ENCODE measurements at places on chromosomes 12 and 14.

DNA sequence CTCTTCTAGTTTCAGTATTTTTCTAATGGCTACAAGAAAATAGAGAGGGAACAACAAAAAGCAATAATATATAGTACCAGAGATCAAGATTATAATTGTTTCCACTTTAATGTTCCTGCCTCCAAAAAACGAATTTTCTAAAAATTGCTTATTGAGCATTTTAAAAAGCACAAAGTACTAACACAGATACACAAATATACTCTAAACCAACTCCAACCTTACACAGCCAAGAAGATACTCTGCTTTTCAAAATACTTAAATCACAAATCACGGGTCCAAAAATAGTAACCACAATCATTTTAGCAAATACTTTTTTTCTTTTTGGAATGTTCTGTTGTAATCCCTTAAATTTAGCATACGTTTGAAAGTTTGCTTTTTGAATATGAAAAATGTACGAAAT lies 2.0 kb downstream of the YAF2 start:
- no peak for DNase-seq

DNA sequence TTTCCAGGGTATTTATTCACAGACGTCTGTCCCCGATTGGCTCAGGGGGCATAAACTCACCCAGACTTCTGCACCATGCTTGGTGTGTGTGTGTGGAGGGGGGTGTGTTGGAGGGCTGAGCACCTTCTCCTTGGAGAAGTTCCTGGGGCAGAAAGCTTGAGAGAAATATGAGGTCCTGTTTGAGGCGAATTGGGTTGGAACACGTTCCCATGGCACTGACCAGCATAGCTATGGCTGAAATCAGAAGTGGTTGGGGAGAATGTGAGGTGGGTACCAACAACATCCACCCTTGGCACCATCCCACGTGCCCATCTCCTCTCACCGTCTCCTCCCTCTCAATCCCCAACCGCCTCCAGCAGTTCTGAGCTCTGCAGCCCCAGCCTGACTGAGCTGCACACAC lies 16.0 kb upstream of the GPATCH2L start:
- DNase-seq, result no peak

- no peak for DNase-seq
Observed at GRCh38 chr12:52984136-52984535, 22.1 kb upstream of the EIF4B start.

GRCh38 chr14:71482671-71483070 lies 449.6 kb upstream of the RGS6 start:
- no peak for DNase-seq

DNA sequence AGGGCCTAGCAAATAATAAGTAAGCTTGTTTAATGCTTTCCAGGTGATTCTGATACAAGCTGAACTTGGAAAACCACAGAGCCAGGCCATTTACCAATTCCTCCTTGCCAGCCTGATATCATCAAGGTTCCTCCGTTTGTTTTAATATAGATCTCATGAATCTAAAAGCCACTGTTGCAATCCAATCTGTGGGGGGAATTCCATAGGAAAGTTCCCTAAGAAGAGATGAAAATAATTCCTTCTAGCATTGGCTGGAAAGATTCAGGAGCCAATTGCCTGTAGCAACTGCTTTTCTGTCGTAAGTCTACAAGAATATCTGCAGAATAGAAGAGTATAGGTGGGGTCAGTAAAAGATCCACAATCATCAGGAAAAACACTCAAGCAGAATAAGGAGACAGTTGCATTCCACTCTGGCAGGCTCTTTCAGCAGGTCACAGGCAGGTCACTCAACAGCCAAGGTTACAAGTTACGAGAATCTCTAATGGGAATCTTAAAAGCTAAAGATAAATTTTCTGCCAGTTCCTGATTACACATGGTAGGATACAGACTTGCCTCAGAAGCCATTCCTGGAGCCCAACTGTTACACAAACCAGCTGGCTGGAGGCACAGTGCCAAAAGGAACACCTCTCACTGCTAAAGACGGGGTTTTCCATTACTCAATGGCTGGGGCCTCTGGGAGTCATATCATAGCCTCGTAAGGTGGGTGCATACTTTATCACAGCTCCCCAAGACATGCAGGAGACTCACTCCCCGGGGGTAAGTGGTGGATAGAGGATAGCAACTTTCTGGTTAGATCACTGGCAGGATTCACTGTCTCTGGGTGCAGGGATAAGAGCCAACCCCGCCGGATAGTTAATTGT lies 43.6 kb downstream of the FGD6 start:
- no peak for DNase-seq

- DNase-seq, result no peak
Observed at GRCh38 chr12:71589478-71589881, 74.2 kb downstream of the ZFC3H1 start.

DNA sequence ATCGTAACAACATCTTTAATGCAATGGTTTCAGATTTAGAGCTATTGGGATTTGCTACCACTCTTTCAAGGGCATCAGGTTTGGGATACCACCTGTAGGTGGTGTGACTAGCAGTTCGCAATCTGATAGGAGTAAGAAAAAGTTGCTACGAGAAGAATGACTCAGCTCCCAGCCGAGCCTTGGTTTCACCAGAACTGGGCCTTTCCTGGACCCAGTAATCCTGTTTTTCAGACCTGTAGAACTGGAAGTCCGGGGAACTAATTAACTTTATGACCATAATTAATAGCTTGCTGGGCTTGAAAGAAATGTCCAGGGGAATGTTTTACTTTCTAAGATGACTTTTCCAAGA lies 770 bp downstream of the ABHD4 start:
- peak; percentile 10 for DNase-seq

DNA sequence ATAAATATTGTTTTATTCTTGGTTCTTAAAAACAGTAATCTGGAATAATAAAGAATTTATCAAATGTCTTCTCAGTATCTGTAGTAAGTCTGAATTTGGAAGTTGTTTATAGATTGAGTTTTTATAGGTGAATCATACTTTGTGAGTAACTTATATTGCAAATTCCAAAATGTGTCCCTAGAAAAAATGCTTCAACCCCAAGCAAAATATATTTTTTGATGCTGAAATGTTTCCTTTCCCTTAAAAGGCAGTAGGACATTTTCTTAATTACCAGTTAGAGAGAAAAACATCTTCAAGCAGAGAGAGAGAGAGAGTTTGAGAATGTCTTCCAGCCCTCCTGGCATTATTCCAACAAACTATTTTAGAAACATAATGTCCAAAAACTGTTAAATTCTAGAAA lies 37.9 kb downstream of the PELI2 start:
- DNase-seq, result no peak

DNA sequence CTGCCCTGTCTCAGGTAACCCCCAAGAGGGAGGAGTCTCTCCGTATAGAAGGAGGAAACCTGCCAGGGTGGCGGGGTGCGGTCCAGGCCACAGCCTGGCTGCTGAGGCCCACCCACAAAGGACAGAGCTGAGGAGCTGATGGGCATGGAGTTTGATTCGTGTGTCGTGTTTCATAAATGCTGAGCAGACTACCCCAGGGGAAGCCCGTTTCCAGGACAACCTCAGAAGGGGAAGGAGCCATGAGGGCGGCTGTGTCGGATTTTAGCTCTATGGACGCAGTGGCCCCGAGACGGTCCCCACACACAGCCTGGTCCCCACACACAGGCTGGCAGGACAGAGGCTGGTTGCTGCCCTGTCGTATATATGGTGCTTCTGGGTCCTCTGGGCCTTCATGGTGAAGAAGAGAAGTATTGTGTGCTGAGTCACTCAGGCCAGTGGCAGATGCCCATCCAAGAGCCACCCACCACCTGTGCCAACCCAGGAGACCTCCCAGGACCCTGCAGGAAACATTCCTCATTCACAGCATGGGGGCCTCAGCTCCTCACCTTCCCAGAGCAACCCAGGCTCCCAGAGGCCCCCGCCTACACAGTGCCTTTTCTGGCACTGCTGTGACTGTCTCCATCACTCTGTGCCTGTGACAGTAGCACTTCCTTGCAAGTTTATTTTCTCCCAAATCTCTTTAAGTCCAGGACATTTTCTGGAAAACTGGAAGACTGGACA lies 63.1 kb upstream of the RIN3 start:
- DNase-seq, result no peak

DNA sequence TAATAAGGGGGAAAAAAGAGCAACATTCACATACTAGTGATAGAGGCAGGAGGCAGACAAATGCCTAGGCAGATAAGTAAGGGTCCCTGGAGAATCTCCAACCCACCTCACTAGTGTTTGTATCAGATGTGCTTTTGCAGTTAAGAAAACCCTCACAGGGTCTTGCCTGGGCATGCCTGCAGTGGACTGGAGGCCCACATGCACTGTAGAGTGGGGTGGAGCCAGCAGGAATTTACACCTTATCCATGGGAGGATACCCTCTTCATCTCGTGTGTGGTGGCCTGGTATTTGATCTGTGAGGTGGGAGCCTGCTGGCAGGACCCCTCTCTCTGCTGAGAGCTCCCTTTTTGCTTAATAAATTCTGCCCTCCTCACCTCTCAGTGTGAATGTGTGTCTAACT lies 238.0 kb upstream of the SLC16A7 start:
- no peak for DNase-seq

DNA sequence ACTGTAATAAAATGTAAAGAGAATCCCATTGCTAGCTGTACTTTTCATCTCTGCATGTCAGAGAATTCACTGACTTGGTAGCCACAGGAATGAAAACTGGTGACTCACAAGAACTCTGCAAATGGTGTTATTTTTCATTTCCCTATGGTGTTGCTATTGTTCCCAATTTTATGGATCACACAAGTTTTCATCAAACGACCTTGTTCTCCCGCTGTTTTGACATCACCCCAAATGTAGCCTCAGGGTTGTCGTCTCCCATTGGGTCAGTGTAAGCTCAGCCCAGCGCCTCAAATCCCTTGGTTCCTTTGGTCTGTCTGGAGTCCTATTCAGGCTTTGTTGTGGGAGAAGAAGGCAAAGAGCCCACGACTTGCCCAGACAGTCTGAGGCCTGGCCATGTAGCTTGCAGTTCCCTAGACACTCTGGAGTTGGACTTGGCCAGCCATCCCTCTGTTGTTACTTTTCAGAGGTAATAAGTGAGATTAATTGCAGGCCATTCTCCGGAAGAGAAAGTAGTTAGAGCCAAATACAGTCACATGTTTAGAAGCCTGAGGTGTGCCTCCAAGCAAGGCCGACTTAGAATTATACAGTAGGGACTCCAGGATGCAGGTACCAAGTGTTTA lies 159.2 kb downstream of the TGFB3 start:
- DNase-seq, result no peak

- DNase-seq, result no peak
Observed at GRCh38 chr12:96233168-96233567, 39.0 kb downstream of the ELK3 start.

- peak; percentile 9 for DNase-seq
Observed at GRCh38 chr12:82383930-82384552, 25.7 kb downstream of the METTL25 start.

GRCh38 chr12:4202487-4202886 lies 71.1 kb upstream of the CCND2 start:
- no peak for DNase-seq

- peak; percentile 57 for DNase-seq
Observed at GRCh38 chr14:23562822-23563472, 4.6 kb downstream of the AP1G2 start.

DNA sequence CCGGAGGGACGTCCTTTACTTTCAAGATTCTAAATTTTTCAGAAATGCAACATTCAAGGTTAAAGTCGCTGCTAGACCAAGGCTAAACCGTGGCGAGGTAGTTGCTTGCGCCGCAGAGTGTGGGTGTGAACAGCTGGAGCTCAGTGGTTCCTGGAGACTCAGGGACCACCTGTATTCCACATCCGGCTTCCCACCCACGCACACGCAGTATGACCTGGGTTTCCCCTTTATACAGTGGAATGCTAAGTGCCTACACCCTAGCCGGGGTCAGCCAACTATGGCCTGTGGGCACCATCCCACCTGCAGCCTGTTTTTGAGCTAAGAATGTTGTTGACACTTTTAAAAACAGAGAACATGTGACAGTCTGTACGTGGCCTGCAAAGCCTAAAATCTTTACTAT lies 42.9 kb upstream of the TESC start:
- no peak for DNase-seq

GRCh38 chr14:82075566-82075965 lies 541.9 kb upstream of the SEL1L start:
- no peak for DNase-seq

- no peak for DNase-seq
Observed at GRCh38 chr12:13471471-13471870, 274.9 kb downstream of the EMP1 start.

GRCh38 chr12:107539196-107539939 lies 146.2 kb upstream of the PWP1 start:
- no peak for DNase-seq

DNA sequence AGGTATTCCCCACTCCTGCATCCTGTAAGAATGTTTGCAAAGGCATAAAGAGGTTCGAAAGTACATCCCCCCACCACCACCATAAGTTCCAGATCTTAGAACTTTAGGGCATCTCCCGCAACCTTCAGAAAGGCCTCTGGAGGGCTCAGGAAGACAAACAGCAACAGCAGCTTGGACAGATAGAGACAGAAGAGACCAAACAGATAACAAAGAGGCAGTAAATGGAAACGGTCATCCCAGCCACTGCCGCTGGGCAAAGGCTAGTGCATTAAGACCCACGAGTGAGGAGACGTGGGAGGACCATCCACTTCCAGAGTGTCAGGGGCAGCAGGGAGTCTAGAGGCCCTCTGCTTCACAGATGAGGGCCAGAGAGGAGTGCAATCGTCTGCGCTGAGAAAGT lies 124.3 kb downstream of the CRACR2A start:
- DNase-seq, result no peak

DNA sequence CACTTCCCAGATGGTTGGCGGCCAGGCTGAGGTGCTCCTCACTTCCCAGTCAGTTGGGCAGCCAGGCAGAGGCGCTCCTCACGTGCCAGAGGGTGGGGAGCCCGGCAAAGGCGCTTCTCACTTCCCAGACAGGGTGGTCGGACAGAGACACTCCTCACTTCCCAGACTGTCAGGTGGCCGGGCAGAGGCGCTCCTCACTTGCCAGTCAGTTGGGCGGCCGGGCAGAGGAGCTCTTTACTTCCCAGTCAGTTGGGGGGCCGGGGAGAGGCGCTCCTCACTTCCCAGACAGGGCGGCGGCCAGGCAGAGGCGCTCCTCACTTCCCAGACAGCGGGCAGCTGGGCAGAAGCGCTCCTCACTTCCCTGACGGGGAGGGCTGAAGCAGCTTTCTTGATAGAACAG lies 143.0 kb upstream of the ARID2 start:
- no peak for DNase-seq

GRCh38 chr12:59780605-59781135 lies 184.8 kb downstream of the SLC16A7 start:
- DNase-seq, result no peak

- no peak for DNase-seq
Observed at GRCh38 chr14:105313381-105314286, 914 bp upstream of the PACS2 start.
